Stimulated activated CD4-positive, alpha-beta T cell treated with anti-CD3 and anti-CD28 coated beads, Interleukin-15, amount 100 ng/mL, for 1 hour (primary cell): ENCODE measurements at places on chromosomes 1 and 21.

- no peak for DNase-seq
These were observed 34.2 kb downstream of the MATN1 start for GRCh38 chr1:30688920-30689794.

- DNase-seq, result no peak
These were observed 18.6 kb downstream of the L1TD1 start for GRCh38 chr1:62213075-62213914.

DNA sequence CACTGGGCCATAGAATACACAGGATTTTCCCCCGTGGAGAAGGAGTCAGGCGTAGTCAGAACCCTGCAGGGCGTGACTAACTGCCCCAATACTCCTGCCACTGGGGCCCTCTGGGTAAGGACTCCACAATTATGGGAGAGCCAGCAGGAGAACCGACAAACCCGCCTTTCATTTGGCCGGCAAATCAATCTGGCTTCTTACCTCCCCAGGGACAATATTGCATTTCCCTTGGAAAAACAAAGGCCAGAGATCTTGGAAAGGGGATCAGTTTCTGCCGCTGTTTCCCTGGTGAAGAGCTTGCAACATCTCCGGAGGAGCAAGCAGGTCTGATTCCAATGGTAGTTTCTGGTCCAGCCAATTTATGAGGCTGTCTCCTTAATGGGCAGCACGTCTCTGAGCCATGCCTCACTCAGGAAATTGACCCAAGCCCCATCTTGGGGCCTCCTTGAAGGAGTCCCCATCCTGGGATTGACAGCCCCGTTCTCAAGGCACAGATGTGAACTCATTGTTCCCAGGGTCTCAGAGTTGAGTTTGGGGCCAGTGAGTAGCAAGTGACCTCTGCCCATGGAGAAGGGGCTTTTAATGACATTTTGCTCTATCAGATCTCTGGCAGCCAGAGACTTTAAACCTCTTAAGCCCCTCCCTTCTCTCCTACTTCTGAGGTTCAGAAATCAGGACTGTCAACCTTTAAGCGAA, 4.3 kb downstream of the TRABD2B start:
- DNase-seq, result no peak

DNA sequence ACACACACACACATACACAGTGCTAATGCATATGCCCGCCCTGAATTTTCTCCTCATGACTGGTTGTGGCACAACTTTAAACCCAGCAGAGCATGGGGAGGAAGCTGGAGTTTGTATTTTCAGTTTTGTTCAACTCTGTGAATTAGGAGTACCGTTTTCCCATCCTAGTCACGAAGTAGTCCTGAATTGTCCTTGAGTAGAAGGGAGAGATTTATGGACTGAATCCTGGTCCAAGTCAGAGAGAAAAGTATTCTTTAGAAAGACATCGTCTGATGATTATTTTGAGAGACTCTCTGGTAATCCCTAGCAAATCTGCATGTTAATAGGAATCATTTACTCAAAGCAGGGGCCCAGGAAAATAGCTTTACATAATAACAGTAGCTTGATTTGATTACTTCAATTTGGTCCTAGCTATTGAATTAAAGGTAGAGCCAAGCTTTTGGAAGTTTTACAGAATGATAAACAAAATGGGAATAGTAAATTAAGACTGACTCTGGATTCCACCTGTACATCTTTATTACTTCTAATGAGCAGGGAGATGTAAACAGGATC, 60.5 kb upstream of the OLIG2 start:
- no peak for DNase-seq

- DNase-seq, result no peak
These were observed 68.5 kb downstream of the GIPC2 start for GRCh38 chr1:78114034-78114956.

- DNase-seq, result no peak
These were observed 774 bp upstream of the WDTC1 start for GRCh38 chr1:27233667-27234048.

DNA sequence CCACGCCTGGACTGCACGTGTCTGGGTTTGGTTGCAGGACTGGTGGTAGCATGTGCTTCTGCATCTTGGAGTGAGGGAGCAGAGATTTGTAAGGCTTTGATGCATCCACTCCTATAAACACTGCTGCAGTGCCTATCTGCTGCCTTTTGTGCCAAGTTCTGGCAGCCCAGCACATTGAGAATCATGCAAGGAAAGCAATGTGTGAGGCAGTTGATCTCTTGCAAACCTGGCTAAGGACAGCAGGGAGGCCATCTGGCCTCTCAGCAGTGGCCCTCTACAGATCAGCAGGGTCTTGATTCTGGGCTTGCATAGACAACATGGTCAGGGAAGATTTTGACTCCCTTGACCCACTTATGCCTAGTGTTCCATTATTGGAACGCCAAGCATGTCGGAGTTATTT, 81.2 kb upstream of the COA6 start:
- no peak for DNase-seq

DNA sequence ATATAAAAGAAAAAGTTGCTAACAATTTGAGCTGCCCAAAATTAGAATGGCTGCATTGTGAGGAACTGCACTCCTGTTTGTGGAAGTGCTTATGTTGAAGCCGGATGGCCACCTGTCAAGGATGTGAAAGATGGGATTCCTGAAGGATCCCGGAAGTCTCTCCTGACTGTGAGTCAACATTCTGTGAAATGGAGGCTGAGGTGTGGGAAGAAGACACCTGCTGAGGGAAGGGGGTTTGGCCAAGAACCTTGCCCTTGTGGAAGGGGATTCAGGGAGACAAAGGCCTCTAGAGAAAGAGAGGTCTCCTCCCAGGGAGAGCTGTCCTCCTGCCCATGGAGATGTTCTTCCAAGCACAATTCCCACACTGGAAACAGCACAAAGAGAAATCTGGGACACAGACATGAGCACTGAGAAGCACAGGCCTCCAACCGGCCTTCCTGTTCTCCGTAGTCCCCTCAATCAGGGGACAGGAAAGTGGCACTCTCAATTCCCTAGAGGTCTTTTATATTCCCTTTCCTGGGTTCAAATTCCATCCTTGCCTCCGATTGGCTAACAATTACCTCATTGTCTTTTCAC, 70.5 kb downstream of the CD2 start:
- no peak for DNase-seq

DNA sequence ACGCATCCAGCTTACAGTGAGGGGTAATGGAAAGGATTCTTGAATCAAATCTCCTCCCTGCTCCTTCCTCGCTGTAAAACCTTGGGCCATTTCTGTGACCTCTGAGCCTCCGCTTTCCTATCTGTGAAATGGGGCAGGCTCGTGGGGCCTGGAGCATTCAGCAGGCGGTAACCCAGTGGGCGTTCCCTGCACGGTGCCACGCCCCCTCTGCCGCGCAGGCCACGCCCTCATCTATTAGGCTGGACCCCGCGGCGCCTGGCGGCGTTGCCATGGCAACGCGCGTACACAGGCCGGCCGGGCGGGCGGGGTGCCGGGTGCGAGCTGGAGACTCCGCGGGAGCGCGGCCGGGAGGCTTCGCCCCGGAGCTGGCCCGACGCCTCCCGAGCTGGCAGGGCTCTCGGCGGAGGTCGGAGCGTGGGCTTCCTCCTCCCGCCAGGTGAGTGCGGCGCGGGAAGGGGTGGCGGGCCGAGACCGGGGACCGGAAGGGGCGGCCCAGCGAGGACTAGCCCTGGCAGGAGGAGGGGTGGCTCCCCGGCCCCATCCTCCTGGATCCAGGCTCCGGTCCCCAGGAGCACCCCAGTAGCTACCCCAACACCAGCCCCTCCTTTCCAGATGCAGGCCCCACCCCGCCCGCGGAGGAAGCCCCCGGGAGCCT, at the start of gene FHAD1:
Gene FHAD1 (plus strand): TSS at position 264 of the 655 bp plus-strand sequence. CDS start 4,562 bp downstream, outside the sequence.
- peak; percentile 13 for DNase-seq

DNA sequence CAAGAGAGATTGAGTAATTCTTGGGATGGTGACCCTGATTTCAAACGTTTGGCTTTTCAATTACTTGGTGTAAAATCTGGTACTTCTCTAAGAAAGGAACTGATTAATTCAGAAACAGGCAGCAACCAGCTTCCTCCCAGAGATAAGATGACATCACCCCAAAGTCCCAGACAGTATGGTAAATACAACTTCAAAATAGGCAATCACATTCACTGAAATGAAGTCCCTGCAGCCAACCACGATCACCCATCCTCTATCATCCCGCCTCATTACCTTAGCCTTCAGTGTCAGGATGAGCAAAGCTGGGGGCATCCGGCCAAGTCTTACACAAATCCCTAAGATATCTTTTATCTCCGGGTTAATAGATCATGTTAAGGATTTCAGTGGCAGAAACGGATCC, 26.4 kb upstream of the RUNX1 start:
- DNase-seq, result no peak

- no peak for DNase-seq
These were observed 203.4 kb downstream of the ZNF648 start for GRCh38 chr1:181858135-181858534.

- DNase-seq, result no peak
These were observed 166.8 kb upstream of the IVNS1ABP start for GRCh38 chr1:185483664-185484450.
